ENCODE measurements at places on chromosomes 5 and 9.

GRCh38 chr9:136085815-136086212 lies 9.3 kb downstream of the NACC2 start:
- peak; percentile 82 for DNase-seq

GRCh38 chr9:37551888-37552287 lies 24.3 kb downstream of the FBXO10 start:
- no peak for DNase-seq

DNA sequence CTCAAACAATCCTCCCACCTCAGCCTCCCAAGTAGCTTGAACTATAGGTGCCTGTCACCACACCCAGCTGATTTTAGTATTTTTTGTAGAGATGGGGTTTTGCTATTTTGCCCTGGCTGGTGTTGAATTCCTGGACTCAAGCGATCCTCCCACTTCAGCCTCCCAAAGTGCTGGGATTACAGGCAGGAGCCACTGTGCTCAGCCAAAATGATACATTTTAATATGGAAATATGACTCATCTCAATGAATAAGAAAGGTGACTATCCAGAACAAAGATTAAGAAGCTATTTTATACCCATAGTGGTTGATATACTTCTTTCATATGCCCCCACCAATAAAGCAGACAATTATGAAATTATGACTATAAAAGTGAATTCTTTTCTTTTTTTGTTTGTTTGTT lies 166.2 kb downstream of the NFIB start:
- DNase-seq, result no peak

DNA sequence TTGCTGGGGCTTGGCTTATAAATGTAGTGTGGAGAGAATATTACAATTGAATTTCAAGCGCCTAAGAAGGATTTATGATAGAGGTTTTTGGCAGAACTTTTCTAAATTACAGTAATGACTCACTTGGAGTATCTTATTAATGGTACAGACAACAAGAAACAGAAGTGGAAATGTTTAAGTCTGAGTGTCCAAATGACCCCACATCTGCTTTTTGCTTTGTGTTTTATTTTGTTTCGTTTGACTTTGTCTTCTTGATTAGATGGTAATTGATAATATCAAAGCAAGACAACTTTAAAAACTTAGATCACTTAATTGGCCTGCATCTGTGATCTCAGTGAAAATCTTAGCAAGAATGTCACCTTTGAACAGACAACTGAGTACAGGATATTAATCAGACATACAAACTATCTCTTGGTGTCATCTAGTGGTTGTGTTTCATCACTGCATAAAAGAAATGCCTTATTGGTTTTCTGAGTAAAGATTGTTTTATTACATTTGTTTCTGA lies 577.4 kb downstream of the ISL1 start:
- DNase-seq, result peak; percentile 12

DNA sequence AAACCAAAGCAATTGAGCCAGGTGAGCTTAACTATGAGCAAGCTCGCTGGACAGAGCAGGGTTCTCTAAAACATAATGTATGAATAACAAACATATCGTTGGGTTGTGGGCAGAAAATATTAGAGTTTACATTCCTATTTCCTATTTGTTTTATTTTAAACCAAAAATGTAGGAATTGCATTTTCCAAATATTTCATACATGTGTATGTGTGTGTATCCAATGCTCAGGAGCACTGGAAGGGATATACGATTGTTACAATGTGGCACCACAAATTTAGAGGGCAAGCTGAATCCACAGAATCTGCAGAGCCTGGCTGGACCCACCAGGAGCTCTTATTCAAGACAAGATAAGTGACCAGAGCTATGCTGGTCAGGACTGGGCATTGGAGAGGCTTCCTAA lies 325.3 kb upstream of the HAPLN1 start:
- no peak for DNase-seq

DNA sequence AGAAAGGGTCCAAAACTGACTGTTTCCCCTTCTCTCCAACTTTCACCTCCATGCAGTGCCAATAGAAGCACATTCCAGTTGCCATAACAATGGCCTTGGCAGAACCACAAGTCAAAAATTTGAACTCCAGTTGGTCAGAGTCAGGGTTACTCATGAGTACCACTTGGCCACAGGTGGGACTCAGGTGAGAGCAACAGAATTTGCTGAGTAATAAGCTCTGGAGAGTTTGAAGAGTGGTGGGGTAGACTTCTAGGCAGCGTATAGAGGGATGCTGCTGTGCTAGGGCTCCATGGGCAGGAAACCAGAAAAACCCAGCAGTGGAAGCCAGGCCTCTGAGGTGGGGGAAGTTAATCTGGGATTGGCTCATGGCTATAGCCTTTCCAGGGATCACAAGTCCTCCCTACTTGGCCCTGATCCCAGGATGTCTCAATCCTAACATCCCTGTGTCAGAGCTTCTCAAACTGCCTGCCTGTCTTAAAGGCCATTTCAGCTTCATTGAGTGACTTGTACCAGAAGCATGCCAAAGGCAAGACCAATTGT lies 30.2 kb downstream of the SNX18 start:
- DNase-seq, result no peak

- no peak for DNase-seq
These were observed 210.1 kb downstream of the TARS1 start for GRCh38 chr5:33650911-33651310.

DNA sequence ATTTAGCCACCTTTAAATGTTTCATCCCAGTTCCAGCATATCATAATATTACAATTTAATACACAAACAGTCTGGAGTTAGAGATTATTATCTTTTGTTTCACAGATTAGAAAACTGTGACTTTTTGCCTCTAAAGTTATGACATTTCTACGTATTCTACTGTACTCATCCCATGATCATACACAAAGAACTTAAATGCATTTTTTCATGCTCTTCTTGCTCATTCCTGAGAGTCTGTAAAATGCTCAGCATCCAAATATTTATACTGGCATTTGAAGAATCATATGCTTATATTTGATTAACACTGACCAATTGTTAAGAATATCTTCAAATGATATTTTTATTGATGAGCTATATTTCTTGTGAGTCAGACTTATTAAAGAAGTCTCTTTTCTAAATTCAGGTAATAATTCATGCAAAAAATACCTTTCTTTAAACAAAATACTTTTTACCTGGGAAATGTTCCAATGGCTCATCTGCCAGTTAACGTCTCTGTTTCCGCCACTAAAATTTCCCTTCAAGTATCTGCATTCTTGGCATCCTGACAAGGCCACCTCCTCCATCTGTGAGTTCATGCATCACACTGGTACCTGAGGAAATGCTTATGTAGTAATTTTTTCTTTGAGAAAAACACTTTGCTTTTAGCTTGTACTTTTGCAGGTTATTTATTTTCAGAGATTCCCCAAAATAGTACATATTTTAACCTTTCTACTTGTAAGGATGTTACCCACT lies 139.6 kb upstream of the RASA1 start:
- DNase-seq, result no peak

- peak; percentile 43 for DNase-seq
These were observed 239.9 kb upstream of the PANK3 start for GRCh38 chr5:168819004-168819621.

GRCh38 chr9:36431078-36431477 lies 31.0 kb upstream of the RNF38 start:
- DNase-seq, result no peak

All from cerebellar cortex (tissue), 1 donor.